ENCODE measurements at places on chromosomes 4 and X.

DNA sequence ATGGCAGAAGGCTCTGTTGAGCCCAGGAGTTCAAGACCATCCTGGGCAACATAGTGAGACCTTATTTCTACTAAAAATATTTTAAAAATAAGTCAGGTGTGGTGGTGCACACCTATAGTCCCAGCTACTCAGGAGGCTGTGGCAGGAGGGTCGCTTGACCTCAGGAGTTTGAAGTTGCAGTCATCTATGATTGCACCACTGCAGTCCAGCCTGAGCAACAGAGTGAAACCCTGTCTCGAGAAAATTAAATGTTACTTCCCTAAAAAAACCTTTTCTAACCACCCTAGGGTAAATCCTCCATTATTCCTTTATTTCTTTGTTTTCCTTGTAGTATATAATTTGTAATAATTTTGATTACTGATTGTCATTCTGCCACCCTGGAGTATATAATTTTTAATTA lies 7.9 kb downstream of the FAM200B start:
- DNase-seq = no peak

- DNase-seq = no peak
Observed at GRCh38 chrX:22404297-22404696, 131.6 kb downstream of the CBLL2 start.

DNA sequence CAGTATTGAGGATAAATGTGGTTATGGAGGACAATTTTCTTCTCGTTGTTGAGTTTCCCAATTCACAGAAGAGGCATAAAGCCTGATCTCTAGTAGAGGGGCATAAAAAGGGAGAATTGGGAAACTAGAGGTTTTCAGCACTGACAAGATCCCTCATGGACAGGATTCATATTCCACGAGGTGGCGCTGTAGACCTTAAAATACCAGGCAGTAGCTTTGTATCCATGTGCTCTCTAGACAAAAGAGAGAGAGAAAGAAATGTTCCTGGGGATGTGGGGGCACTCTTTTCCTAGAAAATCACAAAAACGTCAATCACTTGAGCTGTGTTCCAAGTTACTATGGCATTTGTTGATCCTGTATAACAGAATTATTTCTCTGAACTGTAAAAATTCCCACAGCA lies 128.3 kb downstream of the MAGEE1 start:
- DNase-seq = no peak

GRCh38 chr4:184262901-184263300 lies 45.2 kb upstream of the ENPP6 start:
- no peak for DNase-seq

- DNase-seq = no peak
Observed at GRCh38 chr4:109291707-109292238, 10.7 kb downstream of the COL25A1 start.

DNA sequence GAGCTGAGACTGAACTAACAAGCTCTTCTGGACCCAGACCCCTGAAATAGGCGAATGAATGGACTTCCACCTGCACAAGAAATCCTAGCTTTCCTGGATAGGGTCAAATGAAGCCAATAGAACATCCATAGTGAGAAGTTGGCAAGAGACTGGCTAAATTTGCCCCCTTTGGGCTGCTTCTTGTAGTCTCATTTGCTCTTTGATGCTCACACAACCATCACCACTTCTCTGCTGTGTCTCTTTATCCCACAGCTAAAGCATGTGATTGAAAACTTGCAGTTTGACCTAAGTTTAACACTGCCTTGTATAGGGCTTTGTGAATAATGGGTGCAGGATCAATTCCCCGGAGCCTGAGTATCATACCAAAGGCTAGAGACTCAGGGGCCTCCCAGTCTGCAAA lies 38.2 kb downstream of the NLGN3 start:
- no peak for DNase-seq

DNA sequence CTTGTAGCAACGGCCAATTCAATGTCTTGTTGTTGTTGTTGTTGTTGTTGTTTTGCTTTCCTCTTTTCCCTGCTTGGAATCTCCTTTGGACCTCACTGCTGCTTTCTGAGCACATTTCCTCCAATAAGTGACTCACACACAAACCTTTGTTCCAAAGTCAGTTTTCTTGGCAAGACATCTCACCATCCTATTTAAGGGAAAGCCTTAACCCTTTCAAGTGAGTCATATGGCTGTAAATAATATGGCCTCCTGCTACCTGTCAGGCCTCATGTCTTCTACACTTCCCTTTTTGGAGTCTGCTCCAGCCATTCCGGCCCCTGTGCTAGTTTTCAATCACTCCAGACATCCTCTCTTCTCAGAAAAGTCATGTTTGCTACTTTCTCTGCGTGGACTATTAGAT lies 79.5 kb upstream of the MAGEB10 start:
- no peak for DNase-seq

GRCh38 chrX:50988649-50989048 lies 78.1 kb downstream of the BMP15 start:
- DNase-seq = no peak

DNA sequence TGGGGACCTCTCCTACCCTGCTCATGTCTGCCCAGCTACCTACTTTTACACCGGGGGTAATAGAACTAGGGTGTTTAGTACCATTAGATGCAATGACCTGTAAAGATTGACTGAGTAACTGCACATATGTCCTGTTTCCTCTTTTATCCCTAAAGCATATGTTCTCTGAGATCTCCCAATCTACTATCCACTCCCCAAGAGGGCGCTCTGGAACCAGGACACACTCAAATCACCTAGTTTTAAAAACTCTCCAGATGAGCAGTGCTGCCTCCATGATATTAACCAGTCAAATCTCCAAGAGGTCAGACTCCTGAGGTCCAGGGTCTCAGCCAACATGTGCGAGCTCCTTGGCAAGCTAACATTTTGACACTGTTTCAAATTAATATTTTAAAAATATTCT lies 87.0 kb upstream of the TSPAN5 start:
- DNase-seq = no peak

DNA sequence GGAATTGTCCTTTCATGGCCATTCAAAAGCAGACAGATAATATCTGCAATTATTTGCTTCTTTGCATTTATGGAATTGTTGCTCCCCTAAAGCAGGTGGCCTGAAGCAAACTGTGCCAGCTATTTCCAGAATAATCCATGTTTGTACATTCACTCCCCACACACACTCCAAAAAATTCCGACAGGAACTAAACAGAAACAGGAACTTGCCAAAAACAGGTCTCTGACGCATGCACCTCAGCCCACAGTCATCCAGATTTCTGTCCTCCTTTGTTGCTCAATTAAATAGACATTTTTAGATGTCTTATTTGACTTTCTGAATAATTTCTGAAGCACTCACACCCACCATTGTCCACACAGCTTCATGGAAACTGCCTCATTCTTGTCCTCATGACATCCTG lies 71.5 kb upstream of the EDNRA start:
- DNase-seq = no peak

DNA sequence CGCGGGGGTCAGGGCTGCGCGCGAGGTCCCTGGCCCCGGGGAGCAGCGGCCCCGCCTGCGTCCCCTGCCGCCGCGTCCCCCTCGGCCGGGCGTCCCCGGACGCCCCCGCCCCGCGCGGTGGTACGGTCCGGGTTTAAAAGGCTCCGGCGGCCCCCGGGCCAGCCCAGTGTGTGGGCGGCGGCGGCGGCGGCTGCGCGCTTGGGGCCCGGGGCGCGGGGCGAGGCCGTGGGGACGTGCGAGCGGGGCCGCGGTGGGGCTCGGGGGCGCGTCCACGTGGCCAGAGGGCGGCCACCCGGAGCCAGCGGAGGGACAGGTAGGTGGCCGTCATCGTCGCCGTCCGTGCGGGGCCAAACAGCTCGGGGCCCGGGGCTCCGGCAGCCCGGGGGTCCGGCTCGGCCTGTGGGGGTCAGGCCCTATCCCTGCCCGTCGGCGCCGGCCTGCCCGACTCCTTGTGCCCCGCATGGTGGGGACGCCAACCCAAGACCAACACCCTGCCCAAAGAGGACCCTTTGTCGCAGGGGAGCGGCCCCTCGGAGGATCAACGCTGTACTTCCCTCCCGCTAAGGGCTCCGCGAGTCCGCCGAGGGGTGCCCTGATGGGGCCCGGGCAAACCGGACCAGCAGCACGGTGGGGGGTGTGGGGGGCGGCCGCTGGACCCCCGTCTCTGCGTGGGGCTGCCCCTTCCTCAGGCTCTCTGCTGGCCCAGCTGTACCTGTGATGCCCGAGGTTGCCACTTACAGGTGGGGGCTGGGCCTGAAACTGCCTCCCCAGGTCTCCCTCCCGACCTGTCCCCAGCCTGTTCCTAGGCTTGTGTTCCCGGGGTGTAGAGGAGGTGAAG lies at the start of gene PLXNA3:
Gene PLXNA3, plus strand, starts transcription at position 166 of the 838 bp plus-strand sequence. CDS start 1,903 bp downstream, outside the sequence.
- DNase-seq = no peak

DNA sequence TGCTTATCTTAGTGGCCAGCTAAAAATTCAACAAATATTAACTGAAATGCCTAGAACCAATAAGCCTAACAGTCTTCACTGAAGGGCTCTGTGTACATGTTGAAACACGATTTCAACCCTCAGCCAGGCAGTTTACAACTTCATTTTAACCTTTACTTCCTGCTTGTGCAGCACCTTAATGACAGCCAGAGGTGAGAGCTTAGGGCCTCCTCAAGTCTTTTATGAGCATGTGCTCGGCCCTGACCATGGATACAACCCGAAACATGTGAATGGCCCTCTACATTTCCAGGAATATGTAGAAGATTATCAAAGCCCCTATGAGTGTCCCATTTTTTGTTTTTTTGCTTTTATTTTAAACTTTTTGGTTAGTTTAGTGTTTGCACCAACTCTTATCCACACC lies 88.3 kb downstream of the MSN start:
- DNase-seq = no peak

GRCh38 chr4:186957952-186958555 lies 234.4 kb upstream of the FAT1 start:
- no peak for DNase-seq

GRCh38 chr4:183345261-183345660 lies 23.0 kb upstream of the CLDN24 start:
- DNase-seq = no peak

- DNase-seq = no peak
Observed at GRCh38 chr4:37465296-37465695, 220.8 kb downstream of the NWD2 start.

DNA sequence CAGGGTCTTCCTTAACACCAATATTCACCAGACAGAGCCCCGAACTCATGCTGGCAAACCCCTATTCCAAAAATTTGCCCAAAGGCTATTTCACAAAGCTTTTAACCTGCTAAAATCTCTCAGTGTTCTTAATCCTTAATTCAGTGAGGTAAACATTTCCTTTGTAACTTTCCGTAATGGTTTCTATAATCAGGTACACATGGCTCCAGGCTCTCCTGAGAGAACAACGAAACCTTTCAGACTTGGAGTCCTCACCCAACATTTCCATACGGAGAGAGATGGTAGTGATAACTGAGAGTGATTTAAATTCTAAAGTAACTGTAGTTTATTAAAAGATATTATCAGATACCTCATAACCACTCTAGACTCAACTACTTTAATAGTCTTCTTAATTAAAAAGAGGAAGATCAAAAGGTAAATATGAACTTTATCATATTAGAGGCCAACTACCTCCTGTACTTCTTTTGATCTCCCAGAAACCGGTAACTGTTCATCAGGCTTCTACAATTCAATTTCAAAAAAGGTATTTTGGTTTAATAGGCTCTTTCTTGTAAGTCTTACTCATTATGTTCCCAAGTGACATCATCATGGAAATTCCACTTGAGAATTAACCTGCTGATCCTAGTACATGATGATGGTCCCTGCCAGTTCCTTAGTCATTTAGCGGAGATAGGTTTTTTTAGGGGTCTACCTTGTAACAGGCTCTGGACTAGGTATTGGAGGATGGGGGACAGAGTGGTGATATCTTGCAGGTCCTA lies 91.4 kb upstream of the UCP1 start:
- no peak for DNase-seq

- no peak for DNase-seq
Observed at GRCh38 chr4:132683957-132684356, 465.1 kb upstream of the PCDH10 start.

- DNase-seq = no peak
Observed at GRCh38 chr4:179894066-179894778, 2349.0 kb upstream of the TENM3 start.

GRCh38 chr4:161256716-161257115 lies 907.1 kb downstream of the FSTL5 start:
- no peak for DNase-seq

DNA sequence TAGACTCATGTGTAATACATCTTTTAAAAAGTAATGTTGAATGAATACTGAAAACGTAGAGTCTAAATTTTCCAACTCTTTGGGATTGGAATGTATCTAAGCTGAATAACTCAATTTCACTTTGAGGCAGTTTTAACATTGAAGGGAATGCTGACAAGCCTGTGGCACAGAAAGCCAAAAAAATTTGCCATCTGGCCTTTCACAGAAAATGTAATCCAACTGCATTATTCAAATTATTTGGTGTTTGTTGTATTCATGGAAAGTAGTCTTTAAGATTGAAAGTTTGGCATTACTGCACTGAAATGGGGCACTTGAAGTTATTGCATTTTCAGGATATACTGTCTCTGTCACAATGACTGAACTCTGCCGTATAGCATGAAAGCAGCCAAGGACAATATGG lies 186.9 kb downstream of the FRMPD4 start:
- DNase-seq = no peak

- DNase-seq = no peak
Observed at GRCh38 chrX:131199091-131199490, 90.0 kb downstream of the IGSF1 start.

DNA sequence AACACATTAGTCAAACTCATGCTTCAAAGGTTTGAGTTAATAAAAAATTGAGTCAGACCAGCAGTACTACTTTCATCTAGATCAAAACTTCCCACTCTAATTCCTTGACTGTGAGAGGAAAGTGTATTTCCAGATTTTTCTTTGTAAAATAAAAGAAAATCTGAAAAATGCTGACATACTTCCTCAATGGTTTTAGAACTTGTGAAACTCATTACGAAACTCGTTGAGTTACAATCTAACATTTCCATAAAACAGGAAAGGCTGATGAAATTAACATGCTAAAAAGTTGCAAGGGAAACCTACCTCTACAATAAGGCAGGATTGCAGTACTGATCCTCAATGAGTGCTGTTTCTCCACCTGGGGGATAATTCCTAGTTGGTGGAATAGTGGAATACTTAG lies 217.8 kb upstream of the HCCS start:
- no peak for DNase-seq

GRCh38 chr4:113524096-113524495 lies 237.4 kb downstream of the CAMK2D start:
- DNase-seq = no peak

DNA sequence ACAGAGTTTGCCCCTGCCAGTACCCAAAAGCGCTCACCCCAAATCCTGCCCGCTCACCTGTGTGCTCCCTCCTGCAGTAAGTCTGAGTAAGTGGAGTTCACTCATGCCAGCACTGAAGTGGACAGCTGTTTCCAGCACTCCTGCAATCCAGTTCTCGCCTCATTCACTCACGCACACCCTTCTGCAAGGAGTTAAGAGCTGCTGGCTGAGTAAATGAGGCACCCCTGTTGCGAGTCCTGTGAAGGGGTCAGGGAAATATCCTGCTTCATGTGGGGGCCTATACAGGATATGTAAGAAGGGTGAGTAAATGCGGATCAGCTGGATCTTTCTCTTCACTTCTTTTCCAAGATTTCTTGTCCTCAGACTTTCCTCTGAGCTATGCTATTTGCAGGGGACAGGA lies 23.5 kb downstream of the CXCL8 start:
- DNase-seq = no peak

All from NCI-H2081 treated with DMSO at 0.1 percent for 48 hours (cell line).